ENCODE measurements at places on chromosomes 7 and 10.
A peak's percentile ranks its signal among the peaks of the same experiment; 100 is the strongest.

DNA sequence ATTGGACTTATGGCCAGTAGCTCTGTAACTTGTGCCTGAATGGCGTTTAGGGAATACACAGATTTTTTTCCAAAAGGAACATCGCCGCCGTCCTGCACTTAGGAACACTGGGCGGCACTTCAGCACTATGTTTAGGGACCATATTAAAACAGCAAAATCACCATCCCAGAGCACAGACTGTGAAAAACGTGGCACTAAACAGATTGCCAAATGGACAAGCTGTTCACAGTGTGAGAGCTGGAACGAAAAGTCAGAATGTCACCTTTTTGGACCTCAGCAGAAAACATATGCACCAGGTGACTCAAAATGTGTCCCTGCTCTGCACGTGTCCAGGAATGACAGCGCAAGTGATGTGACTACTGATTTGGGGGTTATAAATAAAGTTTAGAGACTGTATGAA is 87.9 kb downstream of the ODAD2 start:
- no peak for DNase-seq

- no peak for DNase-seq
These were observed 14.9 kb downstream of the TNRC18 start for GRCh38 chr7:5408777-5409176.

- no peak for DNase-seq
These were observed 3.4 kb downstream of the CALHM2 start for GRCh38 chr10:103448746-103449145.

GRCh38 chr7:149257146-149257545 is 4.8 kb upstream of the ZNF783 start:
- no peak for DNase-seq

GRCh38 chr7:151400626-151401315 is 9.1 kb downstream of the WDR86 start:
- DNase-seq: no peak

- DNase-seq: no peak
These were observed 25.6 kb downstream of the TMEM196 start for GRCh38 chr7:19747740-19748339.

DNA sequence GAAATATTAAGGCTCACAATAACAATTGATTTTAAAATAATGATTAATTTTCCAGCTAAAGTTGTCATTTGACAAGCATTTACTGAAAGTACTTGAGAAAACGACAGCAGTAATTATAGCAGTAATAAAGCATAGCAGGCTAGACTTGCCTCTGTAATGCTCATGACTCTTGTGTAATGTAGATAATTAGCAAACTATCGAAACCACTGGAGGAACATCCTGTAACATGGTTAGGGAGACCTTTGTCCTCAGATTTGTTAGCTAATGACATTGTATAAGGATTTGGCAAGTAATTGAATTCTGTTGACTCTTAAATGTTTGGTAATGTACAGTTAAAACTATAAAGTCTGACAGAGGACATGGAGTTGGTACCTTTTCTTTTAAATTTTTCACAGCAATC is 24.8 kb downstream of the ARL4A start:
- no peak for DNase-seq

GRCh38 chr7:102146122-102146521 is 140.5 kb upstream of the SH2B2 start:
- DNase-seq: no peak

DNA sequence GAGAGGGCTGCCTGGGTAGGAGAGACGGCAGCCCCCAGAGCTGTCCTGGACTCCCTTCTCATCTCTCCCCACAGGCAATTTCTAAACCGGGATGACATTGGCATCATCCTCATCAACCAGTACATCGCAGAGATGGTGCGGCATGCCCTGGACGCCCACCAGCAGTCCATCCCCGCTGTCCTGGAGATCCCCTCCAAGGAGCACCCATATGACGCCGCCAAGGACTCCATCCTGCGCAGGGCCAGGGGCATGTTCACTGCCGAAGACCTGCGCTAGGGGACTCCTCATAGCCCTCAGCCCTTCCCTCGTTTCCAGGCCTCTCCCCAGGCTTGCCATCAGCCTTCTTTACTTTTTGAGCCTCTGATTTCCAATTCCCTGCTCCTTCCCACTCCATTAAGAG is 2.6 kb downstream of the ATP6V1F start:
- no peak for DNase-seq

GRCh38 chr7:86784765-86785164 is 141.1 kb downstream of the GRM3 start:
- DNase-seq: no peak

GRCh38 chr7:130917669-130918128 is 183.7 kb upstream of the KLF14 start:
- DNase-seq: no peak

DNA sequence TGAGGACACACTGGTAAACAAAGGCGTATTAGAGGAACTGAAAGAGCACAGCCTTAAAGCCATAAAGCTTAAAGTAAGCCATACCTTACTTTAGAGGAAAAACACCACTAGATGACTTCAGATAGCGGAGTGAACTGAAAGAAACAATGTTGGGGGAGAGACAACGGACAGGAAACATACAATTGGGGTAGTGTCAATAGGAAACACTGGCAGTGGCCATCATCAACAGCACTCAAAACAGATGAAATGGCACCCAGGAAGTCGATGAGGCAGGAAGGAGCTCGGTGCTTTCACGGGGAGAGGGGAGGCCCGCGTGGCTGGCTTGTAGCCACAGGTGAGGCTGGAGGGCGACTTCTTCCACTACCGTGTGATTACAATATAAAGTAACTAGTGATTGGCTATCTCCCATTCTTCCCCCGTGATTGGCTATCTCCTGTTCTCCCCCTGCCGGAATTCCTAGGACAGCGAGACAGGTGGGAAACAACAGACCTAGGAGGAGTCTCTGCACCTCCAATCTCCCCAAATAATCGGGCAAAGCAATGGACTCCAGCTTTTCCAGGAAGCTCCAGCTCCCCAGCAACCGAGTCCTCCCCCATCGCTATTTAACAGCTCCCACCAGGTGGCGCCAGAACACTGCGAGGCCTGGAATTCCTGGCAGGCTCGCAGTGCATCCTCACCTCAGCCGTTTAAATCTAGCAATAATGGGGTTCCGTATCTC is 2.4 kb upstream of the TAS2R38 start:
- peak; percentile 37 for DNase-seq

DNA sequence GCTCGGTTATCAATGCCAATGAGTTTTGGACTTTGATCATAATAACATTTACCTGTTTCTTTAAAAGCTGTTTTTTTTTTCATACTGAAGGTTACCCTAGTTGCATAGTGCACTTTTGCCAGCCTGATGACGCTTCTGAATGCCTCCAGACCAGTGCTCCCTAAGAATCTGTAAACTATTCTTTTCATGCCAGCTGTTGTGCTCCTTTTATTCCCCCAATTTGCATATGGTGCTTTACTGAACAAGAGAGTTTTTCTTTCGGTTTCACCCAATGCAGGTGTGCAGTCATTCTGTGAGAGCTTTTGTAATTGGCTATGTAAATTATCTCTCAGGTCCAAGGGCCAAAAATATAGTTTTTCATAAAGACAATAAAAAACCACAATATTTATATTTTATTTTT is 48.1 kb upstream of the GLCCI1 start:
- no peak for DNase-seq

GRCh38 chr10:33347211-33347610 is 12.7 kb upstream of the NRP1 start:
- no peak for DNase-seq

- DNase-seq: no peak
These were observed 38.6 kb upstream of the AGK start for GRCh38 chr7:141512597-141512996.

GRCh38 chr10:78462176-78462575 is 428.5 kb downstream of the RPS24 start:
- DNase-seq: no peak

DNA sequence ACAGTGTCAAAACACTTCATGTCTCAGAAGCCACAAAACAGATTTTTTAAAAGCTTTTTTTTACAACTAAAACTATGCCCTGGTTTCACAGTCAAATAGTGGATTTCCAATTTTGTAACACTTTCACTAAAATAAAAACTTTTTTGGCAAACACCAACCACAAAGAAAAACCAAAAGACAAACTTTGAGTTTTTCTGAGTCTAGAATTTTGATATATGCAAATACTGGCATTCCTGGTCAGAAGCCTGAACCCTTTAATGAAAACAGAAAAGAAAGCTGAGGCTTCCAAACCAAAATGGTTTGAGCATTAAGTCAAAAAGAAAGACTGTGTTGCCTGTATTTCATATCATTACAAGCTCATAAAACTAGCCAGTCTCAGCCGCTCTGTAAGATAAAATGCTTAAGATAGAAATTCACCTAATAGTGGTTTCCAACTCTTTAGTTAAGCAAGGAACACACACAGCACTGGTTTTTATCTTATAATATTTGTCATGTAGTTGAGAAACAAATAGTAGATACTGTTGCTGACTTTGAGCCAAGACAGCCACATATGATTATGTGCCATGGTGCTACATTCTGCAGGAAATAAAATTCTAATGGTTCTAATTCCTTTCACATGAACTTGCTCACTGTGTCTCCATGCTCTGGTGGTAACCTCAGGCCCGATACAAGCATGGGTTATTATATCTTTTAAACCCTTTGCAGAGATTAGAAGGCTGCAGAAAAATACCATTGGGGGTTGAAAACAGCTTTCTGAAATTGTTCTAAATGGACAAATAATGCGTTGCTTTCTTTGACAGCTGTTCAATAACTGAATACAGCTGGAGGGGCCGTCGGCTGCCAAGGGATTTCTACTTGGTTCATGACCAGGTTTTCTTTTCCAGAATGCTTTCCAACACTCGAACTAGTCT is 49.4 kb downstream of the FAM171A1 start:
- no peak for DNase-seq

DNA sequence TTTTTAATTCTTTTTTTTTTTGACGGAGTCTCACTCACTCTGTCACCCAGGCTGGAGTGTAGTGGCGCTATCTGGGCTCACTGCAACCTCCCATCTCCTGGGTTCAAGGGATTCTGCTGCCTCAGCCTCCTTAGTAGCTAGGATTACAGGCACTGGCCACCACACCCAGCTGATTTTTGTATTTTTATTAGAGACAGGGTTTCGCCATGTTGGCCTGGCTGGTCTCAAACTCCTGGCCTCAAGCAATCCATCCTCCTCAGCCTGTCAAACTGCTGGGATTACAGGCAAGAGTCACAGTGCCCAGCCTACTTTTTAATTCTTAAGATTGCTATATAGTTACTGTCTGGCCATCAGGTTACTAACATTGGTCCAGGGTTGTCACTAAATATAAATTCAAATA is 59.6 kb downstream of the ZNF277 start:
- DNase-seq: no peak

- no peak for DNase-seq
These were observed 172.6 kb downstream of the SKIDA1 start for GRCh38 chr10:21352886-21353285.

DNA sequence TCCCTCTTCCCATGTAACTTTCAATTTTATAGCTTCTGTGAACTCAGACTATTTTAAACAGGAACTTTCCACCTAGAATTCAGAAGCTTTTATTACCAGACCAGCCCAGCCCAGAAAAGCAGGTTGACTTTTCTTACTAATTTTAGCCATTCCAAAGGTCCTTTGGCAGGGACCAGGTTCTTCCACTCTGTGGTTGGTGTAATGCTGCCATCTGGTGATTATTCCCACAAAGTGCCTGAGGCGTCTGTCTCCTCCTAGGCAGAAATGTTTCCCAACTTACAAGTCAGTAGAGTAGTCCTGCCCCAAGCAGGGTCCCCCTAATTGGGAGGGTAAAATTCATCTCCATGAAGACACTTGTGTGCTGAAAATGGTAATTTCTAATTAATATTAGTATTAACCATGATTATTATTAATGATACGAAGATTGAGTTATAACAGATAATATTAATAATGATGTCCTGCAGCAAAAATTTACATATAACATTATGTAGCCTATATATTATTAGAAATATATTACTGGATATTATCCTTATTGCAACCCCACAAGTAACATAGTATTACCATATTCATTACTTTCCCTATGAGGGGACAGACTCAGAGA is 53.0 kb upstream of the PPP1R17 start:
- DNase-seq: no peak

- DNase-seq: no peak
These were observed 7.2 kb downstream of the WDR37 start for GRCh38 chr10:1063232-1063865.

- DNase-seq: no peak
These were observed 20.9 kb downstream of the AQP1 start for GRCh38 chr7:30932562-30932961.

GRCh38 chr10:90857635-90858460 is at the start of gene HTR7:
Gene HTR7, minus strand, starts transcription at chr10:90858039. Its CDS starts 368 bp downstream, at chr10:90857671.
- peak; percentile 48 for DNase-seq

DNA sequence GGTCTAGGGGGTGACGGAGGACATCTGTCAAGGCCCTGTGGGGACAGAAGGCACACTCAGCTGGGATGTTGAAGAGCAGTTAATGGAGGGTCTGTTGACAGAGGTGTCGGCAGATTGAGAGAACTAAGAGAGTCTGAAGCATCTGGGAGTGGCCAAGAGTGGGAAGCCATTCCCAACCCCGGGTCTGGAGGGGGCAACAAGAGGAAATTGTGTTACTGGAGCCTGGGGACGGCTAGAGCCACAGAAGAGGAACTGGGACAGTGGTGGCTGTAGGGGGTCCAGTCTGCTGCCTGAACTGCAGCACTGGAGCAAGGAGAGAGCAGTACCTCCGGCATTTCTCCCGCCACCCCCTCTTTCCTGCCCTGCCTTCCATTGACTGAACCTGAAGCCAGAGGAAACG is 136.6 kb downstream of the CHN2 start:
- DNase-seq: no peak

DNA sequence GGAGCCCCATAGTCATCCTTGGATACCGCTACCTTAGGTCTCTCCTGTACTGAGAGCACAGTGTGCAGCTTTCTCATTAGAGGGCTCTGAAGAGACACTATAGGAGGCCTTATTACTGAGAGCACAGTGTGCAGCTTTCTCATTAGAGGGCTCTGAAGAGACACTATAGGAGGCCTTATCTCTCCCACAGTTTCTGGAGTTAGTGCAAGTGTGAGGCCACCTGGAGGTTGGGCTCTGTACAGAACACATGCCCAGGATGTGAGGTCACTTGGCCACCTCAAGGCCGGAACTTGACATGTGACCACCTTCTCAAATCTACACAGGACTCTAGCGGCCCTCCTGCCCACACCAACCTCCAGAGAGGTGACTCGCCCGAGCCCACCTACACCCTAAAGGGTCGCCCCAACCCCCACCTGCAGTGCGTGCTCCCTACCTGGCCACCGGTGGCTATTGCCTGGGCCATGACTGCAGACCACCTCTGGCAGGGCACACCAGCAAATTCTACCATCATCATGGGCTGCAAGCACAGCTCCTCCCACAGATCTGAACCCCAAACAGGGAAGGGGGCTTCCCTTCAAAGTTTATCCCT is 24.6 kb downstream of the FRMPD2 start:
- no peak for DNase-seq

Data from activated T-helper 9 cell treated with anti-CD3 and anti-CD28 coated beads, Interleukin-2, amount 50 U/mL, for 16 hours (primary cell).